Activated T-helper 2 cell treated with anti-CD3 and anti-CD28 coated beads, Interferon-gamma antibody, Interleukin-2, Interleukin-4, amounts not matched to agents 10 μg/mL and 5 μg/mL and 100 μg/mL, durations not matched to agents 14 hours and 24 hours and 36 hours (primary cell): ENCODE measurements at places on chromosomes 4 and X.

- peaks cover 2% of the 10 kb centered on the region for H3K4me1 ChIP-seq
- peaks cover 4% of the 10 kb centered on the region for H3K36me3 ChIP-seq
- H3K4me3 ChIP-seq, result no peak overlapping the region
- no peaks in the 10 kb centered on the region for H3K27me3 ChIP-seq
- DNase-seq, result no peak
Observed at GRCh38 chrX:136941396-136942337, 61.1 kb upstream of the RBMX start.

DNA sequence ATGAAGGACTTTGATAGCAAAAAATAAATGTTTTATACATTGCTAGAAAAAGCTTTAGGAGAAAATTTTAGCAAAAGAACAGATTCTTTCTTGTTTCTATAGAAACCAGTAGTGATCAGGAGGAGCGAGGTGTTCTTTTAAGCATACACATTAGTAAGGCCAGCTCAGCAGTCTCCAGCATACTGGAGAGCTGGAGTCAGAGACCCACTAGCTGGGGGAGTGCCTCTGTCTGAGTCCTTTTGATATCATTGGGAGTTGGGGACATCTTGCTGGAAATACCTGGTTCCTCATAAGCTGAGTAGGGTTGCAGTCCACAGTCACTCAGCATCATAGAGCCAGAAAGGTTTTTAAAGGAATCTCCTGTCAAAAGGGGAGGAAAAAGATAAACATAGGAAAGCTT, 67.4 kb downstream of the AFF2 start:
- H3K36me3 ChIP-seq, result no peaks in the 10 kb centered on the region
- no peak overlapping the region for H3K4me3 ChIP-seq
- DNase-seq, result no peak

DNA sequence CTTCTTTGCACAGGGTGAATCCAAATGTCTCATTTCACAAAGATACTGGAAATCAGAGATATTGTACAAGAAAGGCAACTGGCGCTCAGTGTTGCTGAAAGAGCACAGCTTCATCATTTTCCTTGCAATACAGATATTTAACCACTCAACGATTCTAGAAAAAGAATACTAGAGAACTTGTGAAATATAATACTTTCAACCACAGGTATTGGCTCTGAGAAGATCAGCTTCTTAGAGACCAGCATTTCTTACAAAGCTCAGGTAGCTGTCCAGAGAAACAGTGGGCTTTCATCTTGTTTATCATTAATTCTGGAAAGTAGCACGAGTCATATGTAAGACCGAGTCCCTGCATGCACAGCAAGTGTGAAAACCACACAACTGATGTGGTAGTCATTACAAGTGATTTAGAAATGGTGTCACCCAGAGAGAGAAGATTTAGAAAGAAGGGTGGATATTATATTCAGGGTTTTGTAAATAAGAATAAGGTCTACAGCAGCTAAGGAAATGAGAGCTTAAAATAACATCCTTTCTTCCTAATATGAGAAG, 7.8 kb upstream of the PPARGC1A start:
- H3K36me3 ChIP-seq, result no peaks in the 10 kb centered on the region
- peaks cover 2% of the 10 kb centered on the region for H3K27me3 ChIP-seq
- DNase-seq, result no peak
- no peaks in the 10 kb centered on the region for H3K4me1 ChIP-seq
- H3K4me3 ChIP-seq, result no peak overlapping the region

- peaks cover 3% of the 10 kb centered on the region for H3K4me1 ChIP-seq
- H3K27me3 ChIP-seq, result no peaks in the 10 kb centered on the region
- no peak for DNase-seq
- H3K27ac ChIP-seq, result no peak overlapping the region
- H3K4me3 ChIP-seq, result no peak overlapping the region
Observed at GRCh38 chrX:1599791-1600405, 8.5 kb downstream of the AKAP17A start.

DNA sequence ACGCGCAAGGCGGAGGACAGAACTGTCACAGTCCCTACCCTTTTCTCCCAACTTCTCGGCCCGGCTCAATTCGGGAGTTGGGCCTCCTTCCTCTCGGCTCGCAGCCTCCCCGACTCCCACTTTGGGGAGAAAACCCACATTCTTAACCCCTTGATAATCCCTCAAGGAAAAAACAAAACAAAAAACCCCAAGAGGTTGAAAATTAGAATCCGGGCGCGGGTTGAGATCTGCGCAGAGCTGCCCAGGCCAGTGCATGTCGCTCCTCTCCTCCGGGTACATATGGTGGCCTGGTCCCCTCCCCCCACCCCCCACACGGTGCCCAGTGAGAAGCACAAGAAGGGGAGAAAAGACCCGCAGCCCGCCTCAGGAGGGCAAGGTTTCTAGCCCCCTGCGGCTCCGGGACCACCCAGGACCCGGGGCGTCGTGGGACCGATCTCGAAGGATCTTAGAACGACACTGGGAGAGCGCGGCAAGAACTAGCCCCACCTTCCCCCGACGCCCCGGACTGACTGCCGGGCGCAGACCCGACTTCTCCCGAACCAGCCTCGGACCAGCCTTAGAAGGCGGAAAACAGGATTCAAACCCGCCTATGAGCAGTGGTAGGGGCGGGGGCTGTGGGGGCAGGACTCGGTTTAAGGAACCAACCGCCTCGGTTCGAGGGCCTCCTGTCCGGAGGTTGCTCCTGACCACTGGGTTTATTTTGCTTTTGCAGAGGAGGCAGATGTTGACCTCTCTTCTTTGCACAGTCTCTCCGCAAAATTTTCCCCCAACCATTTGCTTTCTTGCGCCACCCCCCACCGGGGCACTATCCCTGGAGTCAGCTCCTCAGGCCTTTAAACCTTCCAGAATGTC, 2.5 kb upstream of the PDGFRA start:
- peak overlapping the region; percentile 51 for H3K4me3 ChIP-seq
- H3K4me1 ChIP-seq, result peaks cover 17% of the 10 kb centered on the region
- peaks cover 83% of the 10 kb centered on the region for H3K27me3 ChIP-seq
- no peak overlapping the region for H3K27ac ChIP-seq

DNA sequence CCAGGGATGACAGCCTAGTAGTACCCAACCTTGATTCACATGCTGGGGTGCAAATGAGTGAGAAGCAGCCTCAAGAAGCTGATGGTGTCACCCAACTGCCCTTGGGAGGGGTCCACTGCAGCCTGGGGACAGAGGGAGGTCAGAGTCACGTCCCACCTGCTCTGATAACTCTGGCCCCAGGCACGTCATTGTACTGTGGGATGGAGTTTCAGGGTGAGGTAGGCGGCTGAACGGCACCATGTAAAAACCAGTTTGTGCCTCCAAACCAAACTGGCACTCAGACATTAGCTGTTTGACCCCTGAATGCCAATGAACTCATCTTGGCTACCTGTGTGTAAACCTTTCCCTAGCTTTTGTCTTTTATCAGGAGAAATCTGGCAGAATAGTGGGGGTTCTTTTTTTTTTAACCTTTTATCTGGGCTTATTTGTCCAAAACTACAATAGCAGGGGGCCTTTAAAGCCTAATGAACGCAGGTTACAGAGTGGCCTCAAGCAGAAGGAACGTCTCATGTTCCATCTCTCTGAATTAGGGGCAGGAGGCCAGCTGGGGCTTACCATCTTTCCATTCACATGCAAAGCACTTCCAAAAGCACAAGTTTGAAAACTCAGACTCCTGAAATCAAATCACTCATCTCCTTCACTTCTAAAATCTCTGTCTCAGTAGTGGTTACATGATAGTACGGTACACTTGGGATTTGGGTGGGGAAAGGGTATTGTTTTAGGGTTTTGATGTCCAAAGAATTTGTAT, 89.4 kb downstream of the IRF2 start:
- H3K36me3 ChIP-seq, result peaks cover 75% of the 10 kb centered on the region
- peaks cover 41% of the 10 kb centered on the region for H3K4me1 ChIP-seq
- no peak for DNase-seq
- H3K27me3 ChIP-seq, result no peaks in the 10 kb centered on the region

- H3K4me1 ChIP-seq, result peaks cover 8% of the 10 kb centered on the region
- no peak overlapping the region for H3K27ac ChIP-seq
- no peaks in the 10 kb centered on the region for H3K36me3 ChIP-seq
- no peak for DNase-seq
- H3K4me3 ChIP-seq, result no peak overlapping the region
- H3K27me3 ChIP-seq, result no peaks in the 10 kb centered on the region
Observed at GRCh38 chr4:103012060-103012459, 7.4 kb downstream of the SLC9B1 start.

- H3K4me3 ChIP-seq, result no peak overlapping the region
- no peak for DNase-seq
- no peaks in the 10 kb centered on the region for H3K4me1 ChIP-seq
- no peak overlapping the region for H3K27ac ChIP-seq
- no peaks in the 10 kb centered on the region for H3K36me3 ChIP-seq
Observed at GRCh38 chrX:22340022-22340616, 67.4 kb downstream of the CBLL2 start.

- H3K27me3 ChIP-seq, result peaks cover 2% of the 10 kb centered on the region
- no peak overlapping the region for H3K27ac ChIP-seq
- no peak for DNase-seq
- no peaks in the 10 kb centered on the region for H3K36me3 ChIP-seq
- H3K4me3 ChIP-seq, result no peak overlapping the region
- H3K4me1 ChIP-seq, result no peaks in the 10 kb centered on the region
Observed at GRCh38 chr4:147102596-147102995, 156.9 kb upstream of the TTC29 start.

DNA sequence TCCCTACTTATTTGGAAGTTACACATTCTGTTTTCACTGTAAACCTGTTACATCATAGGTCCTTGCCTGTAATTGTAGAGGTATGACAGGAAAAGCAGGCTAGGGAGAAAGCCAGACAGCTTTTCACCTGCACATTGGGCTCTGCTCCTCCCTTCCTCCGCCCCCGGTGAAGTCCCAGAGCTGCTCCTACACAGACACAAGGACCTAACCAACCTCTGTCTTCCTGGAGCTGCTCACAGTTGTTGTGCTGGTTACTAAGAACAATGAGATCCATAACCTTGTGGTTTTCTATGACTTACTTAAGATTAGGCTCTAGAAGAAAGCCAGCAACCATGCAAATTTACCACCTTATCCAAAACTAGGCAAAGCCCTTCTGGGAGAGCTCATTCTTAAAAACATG, 40.0 kb downstream of the MOSPD2 start:
- no peak overlapping the region for H3K4me3 ChIP-seq
- H3K4me1 ChIP-seq, result no peaks in the 10 kb centered on the region
- no peaks in the 10 kb centered on the region for H3K27me3 ChIP-seq
- H3K27ac ChIP-seq, result no peak overlapping the region
- DNase-seq, result no peak

GRCh38 chrX:39487969-39488330, 609.8 kb downstream of the BCOR start:
- H3K27me3 ChIP-seq, result no peaks in the 10 kb centered on the region
- DNase-seq, result no peak
- H3K4me3 ChIP-seq, result no peak overlapping the region
- H3K4me1 ChIP-seq, result peaks cover 41% of the 10 kb centered on the region
- peak overlapping the region; percentile 55 for H3K27ac ChIP-seq

DNA sequence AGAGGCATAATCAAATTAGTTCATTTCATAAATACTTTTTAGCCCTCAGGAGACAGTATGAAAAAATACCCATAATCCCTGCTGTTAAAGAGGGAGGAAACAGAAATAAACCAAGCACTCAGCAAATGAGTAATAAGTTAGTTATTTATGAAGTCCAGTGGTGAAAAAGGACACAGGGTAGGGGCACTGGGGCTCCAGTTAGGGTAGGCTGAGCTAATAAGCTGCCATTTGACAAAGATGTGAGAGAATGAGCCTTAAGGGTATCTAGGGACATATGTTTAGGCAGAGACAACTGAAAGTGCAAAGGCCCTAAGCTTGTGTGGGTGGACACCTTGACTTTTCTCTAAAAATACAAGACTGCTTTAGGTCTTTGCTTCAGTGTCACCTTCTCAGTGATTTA, 94.4 kb downstream of the IL15 start:
- no peak overlapping the region for H3K4me3 ChIP-seq
- H3K27me3 ChIP-seq, result no peaks in the 10 kb centered on the region
- no peak overlapping the region for H3K27ac ChIP-seq
- H3K4me1 ChIP-seq, result no peaks in the 10 kb centered on the region

DNA sequence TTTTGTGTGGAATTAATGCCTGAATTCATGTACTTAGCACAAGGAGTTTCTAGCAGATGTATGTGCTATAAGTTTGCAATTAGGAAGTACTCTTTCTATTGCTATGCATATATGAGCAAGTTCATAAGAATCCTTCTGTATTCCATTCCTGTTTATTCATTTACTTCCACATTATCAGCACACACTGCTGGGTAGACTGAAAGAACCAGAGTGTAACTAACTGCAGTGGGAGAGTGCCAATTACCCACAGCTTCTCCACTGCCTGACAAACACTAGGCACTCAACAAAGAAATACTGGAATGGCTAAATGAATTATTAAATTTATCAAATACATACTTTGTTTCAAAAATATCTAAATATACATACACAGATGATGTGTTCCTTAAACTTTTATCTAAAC, 219.6 kb downstream of the CAMK2D start:
- DNase-seq, result no peak
- H3K4me1 ChIP-seq, result peaks cover 38% of the 10 kb centered on the region
- H3K27me3 ChIP-seq, result no peaks in the 10 kb centered on the region
- H3K4me3 ChIP-seq, result no peak overlapping the region
- no peak overlapping the region for H3K27ac ChIP-seq
- peaks cover 46% of the 10 kb centered on the region for H3K36me3 ChIP-seq

- no peaks in the 10 kb centered on the region for H3K36me3 ChIP-seq
- no peak overlapping the region for H3K4me3 ChIP-seq
- H3K4me1 ChIP-seq, result no peaks in the 10 kb centered on the region
- DNase-seq, result no peak
Observed at GRCh38 chrX:104309169-104309568, 54.4 kb upstream of the ESX1 start.

- no peak overlapping the region for H3K27ac ChIP-seq
- no peak for DNase-seq
- H3K27me3 ChIP-seq, result peaks cover 4% of the 10 kb centered on the region
Observed at GRCh38 chrX:40748977-40749376, 13.6 kb upstream of the MED14 start.

GRCh38 chr4:38715050-38715449, 51.1 kb downstream of the KLF3 start:
- H3K4me1 ChIP-seq, result no peaks in the 10 kb centered on the region
- H3K4me3 ChIP-seq, result no peak overlapping the region
- no peak for DNase-seq
- no peaks in the 10 kb centered on the region for H3K36me3 ChIP-seq
- peaks cover 23% of the 10 kb centered on the region for H3K27me3 ChIP-seq
- no peak overlapping the region for H3K27ac ChIP-seq

GRCh38 chrX:52363247-52363883, 5.5 kb upstream of the XAGE2 start:
- H3K27me3 ChIP-seq, result peaks cover 4% of the 10 kb centered on the region
- H3K27ac ChIP-seq, result no peak overlapping the region
- no peak for DNase-seq
- no peaks in the 10 kb centered on the region for H3K36me3 ChIP-seq

GRCh38 chrX:38857736-38858523, 56.7 kb downstream of the MID1IP1 start:
- H3K36me3 ChIP-seq, result no peaks in the 10 kb centered on the region
- H3K4me3 ChIP-seq, result no peak overlapping the region
- no peak overlapping the region for H3K27ac ChIP-seq
- no peaks in the 10 kb centered on the region for H3K27me3 ChIP-seq

DNA sequence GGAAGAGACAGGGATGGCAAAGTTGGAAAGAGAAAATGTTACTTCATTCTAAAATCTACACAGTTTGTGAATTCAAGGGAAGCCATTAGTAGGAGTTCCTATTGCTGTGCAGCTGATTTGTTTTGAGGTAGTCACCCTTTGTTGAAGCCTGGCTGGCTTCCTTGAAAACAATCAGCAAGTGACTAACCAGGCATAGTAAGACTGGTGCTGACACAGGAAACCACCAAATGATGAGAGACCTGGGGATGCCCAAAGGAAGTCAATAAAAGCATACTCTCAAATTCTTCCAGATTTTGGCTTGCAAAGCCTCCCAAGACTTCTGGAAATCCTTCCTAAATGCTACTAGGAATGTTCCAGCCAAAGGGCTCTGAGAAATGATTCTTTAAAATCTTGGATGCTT, 23.9 kb upstream of the PRDM8 start:
- H3K27me3 ChIP-seq, result no peaks in the 10 kb centered on the region
- peak overlapping the region; percentile 37 for H3K4me3 ChIP-seq
- peak; percentile 53 for DNase-seq
- peaks cover 47% of the 10 kb centered on the region for H3K4me1 ChIP-seq
- H3K36me3 ChIP-seq, result peaks cover 14% of the 10 kb centered on the region
